ENCODE measurements at places on chromosomes 4 and X.

GRCh38 chr4:55338486-55338885 lies 7.6 kb upstream of the SRD5A3 start:
- DNase-seq, result no peak

DNA sequence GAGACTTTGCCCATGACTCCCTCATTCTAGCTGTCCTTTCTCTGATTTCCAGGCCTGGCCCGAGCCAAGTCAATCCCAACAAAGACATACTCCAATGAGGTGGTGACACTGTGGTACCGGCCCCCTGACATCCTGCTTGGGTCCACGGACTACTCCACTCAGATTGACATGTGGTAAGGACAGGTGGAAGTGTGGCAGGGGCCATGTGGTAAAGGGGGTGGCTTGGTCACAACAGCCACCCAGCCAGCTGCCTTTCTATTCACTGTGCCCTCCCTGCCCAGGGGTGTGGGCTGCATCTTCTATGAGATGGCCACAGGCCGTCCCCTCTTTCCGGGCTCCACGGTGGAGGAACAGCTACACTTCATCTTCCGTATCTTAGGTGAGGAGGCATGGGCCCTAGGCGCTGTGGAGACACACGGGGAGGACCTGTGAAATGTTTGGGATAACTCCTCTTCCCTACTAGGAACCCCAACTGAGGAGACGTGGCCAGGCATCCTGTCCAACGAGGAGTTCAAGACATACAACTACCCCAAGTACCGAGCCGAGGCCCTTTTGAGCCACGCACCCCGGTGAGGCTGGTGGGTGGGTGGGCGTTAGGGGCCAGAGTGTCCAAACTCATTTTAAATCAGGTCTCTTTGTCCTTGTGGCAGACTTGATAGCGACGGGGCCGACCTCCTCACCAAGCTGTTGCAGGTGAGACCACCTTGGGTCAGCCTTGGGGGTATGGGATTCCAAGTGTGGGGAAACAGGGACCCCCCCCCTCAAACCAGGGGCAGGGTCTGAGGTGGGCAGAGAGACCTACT lies 6.1 kb upstream of the USP11 start:
- no peak for DNase-seq

DNA sequence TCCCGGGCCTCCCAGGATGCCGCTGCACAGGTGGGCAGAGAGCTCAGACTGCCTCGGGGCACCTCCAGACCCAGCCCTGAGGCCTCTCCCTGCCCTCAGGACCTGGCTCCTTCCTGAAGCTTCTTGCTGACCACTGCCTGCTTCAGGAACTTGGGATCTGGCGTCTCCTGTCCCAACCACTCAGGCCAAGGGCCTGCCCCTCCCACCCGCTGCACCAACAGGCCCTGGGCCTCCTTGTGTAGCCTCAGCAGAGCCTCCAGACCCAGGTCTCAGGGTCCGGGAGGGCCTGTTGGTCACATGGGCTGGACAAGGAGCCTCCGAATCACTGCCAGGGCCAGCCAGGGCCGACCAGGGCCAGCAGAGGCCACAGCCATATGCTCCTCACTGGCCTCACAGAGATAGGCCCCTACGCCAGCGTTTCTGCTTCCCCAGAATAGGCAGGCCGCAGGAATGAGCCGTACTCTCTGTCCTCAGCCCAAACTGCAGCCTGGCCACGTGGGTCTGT lies 2.8 kb downstream of the MXD4 start:
- DNase-seq, result no peak

DNA sequence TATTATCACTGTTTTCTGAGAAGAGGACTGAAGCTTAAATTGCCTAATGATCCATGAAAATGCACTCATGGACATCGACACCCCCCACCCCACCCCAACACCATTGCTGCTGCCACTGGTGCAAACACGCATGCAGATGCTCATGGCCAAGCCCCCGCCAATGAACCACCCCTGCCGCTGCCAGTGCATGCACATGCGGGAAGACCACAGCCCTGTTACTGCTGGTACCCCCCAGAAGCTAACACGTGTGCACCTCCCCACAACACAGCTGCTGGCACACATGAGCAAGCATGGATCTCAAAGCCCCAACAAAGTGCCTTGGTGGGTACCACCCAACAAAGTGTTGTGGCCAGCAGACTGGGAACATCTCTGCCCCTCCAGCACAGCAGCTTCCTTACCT lies 594.1 kb upstream of the FAT1 start:
- DNase-seq, result no peak

GRCh38 chr4:90027565-90027964 lies 99.6 kb upstream of the CCSER1 start:
- DNase-seq, result no peak

GRCh38 chr4:25158817-25159216 lies 1.4 kb downstream of the SEPSECS start:
- no peak for DNase-seq

- DNase-seq, result no peak
These were observed 28.7 kb downstream of the MID1 start for GRCh38 chrX:10591363-10592335.

DNA sequence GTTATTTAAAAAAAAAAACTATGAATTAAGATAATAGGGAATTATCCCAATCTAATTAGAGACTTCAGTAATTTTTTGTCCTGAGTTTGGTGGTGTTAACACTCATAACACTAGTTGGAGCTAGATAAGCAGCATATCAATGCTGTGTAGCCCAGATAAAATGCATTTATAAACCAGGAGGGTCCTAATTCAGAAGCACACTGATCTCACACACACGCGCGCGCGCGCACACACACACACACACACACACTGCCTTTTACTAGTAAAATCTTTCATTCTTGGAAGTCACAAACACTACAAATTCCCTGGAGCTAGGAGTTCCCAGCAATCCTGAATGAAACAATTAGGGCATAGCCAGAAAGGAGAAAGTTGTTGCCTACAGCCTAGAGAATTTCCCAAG lies 3.2 kb downstream of the UNC5C start:
- no peak for DNase-seq

DNA sequence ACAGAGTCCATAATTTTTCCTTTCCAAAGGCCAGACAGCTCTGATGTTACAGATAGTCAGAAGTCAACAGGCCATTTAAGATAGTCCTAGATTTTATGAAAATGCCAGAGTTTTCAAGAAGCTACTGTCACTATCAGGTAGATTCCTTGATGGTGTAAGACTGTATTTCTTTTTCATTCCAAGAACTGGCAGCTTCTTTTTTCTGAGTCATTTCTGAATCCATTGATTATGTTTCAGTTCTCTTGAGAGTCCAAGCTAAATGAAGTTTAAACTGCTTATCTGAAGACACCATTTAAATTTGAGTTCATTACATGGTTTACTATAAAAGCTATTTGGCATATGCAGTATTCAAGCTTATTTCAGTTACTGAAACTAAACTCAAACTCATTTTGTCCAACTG lies 44.6 kb downstream of the RASSF6 start:
- DNase-seq, result no peak

DNA sequence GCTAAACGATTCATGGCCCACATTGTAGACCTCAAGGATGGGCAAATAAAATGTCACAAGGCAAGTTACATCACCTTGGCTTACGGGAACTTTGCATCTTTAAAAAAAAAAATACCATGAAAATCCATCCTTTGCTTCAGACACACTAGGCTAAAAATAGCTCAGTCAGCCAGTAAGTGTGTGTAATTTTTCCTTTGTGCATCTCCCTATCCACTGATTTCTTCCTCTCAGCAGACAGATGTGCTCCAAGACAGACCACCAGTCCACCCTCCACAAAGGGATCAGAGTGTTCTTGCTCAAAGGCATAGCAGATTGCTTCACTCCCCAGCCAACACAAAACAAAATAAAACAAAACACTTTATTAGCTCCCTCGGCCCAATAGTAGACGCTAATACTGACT lies 14.6 kb downstream of the LDB2 start:
- no peak for DNase-seq

GRCh38 chr4:6957148-6957520 lies 47.5 kb downstream of the TBC1D14 start:
- DNase-seq, result no peak

- no peak for DNase-seq
These were observed 241.4 kb upstream of the CNKSR2 start for GRCh38 chrX:21132686-21133393.

- DNase-seq, result no peak
These were observed 256.3 kb downstream of the KCNIP4 start for GRCh38 chr4:21692241-21692640.

- no peak for DNase-seq
These were observed 173.8 kb downstream of the ADGRL3 start for GRCh38 chr4:61373901-61374440.

- DNase-seq, result no peak
These were observed 41.3 kb downstream of the TMEM131L start for GRCh38 chr4:153507310-153508073.

DNA sequence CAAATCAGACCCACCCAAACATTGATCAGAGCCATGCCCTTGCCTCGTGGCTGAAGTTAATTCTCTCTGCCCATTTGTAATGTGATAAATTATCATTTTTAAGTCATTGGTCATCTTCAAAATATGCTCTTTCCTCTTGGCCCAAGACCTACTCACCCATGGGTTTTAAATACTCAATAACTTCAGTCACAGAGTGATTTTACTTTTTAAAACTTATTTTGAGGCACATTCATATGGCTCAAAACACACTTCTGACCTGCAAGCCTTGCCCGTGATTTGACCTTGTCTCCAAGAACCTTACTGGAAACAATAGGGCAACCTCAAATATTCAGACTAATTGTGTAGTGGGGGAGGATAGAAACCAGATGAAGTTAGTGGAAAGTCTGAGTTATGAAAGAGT lies 176.2 kb upstream of the LNX1 start:
- DNase-seq, result no peak

DNA sequence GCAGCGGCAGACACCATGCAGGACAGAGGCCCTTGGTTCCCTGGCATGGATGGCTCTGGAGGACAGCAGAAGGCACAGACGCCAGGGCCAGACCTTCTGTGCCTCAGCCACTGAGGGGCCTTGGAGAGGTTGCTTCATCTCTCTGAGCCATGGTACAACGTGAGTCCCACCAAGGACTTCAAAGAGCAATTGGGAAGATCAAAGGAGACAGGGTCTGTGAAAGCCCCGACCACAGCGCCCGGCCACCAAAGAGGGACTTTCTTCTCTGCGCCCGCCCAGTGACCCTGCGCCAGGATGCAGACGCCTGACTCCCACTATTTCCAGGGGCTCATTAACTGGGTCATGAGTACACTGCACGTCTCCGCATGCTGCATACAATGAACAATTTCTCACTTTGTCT lies 174.0 kb downstream of the AFAP1 start:
- no peak for DNase-seq

DNA sequence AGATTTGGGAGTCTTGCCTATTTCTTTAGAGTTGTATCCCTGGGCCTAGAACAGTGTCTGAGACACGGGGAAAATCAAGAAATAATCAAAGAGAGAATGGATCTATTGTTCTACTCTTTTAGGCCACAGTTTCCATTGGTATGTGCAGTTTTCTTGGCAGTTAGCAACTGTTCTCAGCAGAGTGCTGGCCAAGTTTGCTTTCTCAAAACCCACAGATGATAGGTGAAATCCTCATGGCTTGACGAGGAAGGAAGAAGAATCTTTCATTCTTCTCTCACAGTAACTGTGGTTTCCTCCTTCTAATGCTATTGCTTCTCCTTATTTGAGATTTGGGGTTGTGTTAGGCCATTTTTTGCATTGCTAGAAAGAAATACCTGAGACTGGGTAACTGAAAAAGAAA lies 42.2 kb downstream of the AGA start:
- DNase-seq, result no peak

- DNase-seq, result no peak
These were observed 157.1 kb upstream of the FTHL17 start for GRCh38 chrX:31228909-31229308.

GRCh38 chr4:43394976-43395375 lies 502.5 kb downstream of the GRXCR1 start:
- DNase-seq, result no peak

GRCh38 chr4:169640261-169640870 lies 20.0 kb downstream of the CLCN3 start:
- peak; percentile 69 for DNase-seq

DNA sequence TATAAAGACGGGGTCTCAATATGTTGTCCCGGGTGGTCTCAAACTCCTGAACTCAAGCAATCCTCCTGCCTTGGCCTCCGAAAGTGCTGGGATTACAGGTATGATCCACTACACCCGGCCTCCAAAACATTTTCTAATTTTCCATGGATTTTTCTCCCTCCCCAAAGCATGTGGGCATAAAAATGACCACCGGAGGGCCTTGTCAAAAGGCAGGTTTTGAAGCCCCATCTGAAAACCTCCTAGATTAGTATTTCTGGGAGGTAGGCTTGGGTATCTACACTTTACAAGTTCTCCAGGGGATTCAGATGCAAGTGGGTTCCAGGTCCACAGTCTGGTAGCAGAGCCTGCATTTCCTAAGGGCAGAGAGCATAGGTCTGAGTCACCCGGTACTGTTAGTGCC lies 1.4 kb upstream of the GPR173 start:
- DNase-seq, result no peak

DNA sequence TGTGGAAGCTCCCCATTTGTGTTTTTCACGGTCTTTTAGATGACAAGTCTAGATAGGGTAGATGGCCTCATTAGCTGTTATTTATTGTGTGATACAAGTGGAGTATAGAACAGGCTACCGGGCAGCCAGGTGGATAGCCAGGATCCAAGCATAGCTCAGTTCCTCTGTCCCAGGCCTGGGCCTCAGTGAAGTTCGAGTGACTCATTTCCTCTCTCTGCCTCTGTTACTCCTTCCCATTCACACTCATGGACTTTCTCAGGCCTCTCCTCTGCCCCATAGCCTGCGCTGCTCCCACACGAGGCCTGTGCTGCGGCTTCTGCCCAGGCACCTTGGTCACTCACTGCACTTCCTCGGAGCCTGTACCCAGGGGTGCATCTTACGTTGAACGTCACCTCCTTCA lies 54.5 kb downstream of the TENM3 start:
- DNase-seq, result no peak
